ENCODE measurements at places on chromosomes 4 and X.
A peak's percentile ranks its signal among the peaks of the same experiment; 100 is the strongest.

DNA sequence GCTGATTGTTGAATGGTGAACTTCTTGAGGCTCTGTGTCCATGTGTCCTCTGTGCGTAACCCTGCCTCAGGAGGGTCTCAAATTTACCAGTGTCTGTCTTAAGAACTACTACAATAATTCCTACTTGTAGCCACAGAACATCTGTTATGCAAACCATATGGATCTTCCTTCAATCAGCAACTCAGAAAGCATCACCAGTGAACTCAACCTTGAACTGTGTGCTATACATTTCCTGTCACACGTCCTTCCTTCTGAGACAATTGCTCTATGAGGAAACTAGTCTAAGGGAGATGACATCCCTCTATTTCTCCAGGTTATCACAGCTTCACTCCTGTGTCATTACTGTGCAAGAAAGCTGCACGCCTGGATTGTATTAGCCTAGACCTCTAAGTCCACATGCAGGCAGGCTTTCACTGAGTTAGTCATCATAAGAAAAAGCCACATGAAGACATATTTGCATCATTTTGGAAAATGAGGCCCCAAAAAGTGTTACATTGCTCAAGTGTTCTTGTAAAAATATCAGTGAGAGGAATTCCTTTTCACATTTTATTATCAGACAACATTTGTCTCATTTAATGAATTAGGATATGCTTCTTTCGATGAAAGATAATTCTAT is 157.8 kb downstream of the AFF2 start:
- no peak for DNase-seq

DNA sequence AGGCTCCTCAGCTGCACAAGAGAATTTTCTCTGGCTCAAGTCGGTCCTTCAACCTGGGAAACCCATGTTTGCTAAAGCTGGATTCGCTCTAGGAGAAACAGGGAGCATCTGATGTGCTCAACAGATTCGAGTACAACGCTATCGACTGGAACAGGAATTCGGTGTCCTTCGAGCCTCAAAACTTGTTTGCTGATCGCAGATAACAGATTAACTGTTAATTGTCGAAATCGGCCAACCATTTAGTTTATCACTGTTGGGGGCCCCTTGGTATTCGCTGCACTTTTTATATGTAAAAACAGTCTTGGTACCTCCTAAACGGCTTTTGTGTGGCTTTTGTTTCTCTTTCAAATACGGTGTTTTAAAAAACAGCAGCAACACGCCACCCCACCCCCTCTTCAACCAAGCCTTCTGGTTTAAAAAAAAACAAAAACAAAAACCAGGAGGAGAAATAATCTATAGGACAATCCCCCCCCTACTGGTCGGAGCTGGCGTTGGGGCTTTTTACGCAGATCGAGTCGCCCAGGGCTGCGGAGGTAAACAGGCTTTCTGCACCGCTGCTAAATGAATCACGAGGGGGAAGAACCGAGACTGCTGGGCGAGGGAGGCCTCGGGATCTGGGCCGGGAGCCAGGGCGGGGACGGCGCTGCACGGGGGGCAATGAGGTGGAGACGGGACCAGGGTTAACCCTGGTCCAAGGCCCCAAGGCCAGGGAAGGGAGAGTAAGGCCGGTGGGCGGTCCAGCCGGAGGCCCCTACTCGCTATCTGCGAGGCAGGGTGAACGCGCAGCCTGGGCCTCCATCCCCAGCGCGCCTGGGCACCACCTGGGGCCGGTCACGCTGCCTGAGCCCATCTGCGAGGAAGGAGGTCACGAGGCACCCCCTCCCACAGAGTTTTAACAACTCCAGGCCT is 71.7 kb upstream of the BCOR start:
- DNase-seq: peak; percentile 64

DNA sequence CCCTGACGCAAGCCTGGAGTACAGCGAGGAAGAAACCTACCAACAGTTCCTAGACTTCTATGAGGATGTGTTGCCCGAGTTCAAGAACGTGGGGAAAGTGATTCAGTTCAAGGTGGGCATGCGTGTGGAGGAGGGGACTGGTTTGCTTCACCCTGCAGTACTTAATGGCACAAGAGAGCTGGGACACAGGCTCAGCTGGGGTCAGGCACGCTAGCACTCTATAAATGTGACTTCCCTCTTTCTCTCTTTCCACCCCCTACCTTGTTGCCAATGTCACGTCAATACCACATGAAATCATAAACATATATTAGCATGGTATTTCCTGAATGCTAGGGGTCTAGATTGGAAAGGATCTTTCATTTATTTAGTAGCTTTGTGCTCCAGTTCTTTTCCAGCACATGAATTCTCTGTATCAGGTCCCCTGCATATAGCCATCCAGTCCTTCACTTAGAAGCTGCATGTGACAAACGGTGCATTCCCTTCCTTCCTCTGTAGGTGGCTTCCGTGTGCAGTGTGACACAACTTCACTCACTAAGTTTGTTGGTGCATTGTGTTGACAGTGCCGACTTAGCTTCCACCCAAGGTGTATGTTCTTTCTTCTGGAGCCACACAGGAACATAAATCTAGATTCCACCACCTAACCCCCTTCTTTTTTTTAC is 25.6 kb downstream of the ZRSR2 start:
- no peak for DNase-seq

GRCh38 chr4:47106561-47106960 is 75.2 kb downstream of the GABRB1 start:
- no peak for DNase-seq

DNA sequence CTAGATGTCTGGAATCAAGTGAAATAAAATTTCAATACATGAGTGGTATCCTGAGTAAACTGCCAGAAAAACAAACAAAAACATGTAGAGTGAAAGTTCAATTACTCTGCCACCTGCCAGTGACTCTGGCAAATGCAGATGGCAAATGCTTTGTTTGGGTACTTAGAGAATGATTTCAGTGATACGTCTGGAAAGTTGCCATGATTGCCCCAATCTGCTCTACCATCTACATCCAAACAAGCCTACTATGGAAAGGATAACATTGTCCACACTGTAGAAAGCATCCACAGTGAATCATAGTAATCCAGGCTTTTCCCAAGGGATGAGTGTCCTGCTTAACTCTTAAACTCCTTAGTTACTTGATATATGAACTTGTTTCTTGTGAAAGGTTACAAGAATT is 3.4 kb downstream of the SPATA4 start:
- peak; percentile 51 for DNase-seq

DNA sequence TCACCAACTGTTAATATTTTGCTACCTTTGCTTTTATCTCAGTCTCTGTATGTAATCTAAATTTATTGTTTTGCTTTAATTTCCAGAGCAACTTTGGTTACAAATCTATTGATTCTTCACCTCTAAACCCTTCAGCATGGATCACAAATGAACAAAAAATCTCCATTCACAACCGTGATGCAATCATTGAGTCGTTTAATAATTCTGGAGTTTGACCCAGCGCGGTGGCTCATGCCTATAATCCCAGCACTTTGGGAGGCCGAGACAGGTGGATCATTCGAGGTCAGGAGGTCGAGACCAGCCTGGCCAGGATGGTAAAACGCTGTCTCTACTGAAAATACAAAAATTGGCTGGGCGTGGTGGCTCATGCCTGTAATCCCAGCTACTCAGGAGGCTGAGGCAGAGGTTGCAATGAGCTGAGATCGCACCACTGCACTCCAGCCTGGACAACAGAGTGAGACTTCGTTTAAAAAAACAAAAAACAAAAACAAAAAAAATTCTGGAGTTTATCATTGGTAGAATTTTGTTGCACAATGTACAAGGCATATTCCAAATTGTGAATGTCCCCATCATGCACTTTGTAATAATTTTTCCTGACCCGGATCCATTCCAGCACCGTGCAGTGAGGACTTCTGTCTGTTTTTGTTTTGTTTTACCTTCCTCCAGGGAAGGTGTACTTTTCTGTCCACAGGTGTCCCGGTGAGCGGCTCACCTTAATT is 2.3 kb upstream of the IDUA start:
- DNase-seq: no peak

- no peak for DNase-seq
Measured at GRCh38 chr4:160235771-160236170, 1132.9 kb downstream of the RAPGEF2 start.

DNA sequence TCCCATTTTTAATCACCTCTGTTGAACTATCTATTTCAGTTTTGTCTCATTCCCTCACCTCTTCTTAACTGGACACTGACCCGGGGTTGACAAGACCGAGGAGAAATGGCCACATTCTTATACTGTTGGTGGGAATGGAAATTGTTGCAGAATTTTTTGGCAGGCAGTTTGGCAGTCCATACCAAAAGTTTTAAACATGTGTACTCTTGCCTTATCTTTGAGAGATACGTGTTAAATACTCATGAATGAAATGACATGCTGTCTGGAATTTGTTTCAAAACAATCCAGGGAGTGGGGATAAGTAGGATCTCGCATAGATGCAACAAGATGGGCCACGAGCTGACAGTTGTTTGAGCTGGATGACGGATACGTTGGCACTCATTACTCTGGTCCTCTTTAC is 12.1 kb downstream of the FGFBP1 start:
- DNase-seq: no peak

- DNase-seq: peak; percentile 68
Measured at GRCh38 chr4:140726776-140727500, 29.2 kb downstream of the TBC1D9 start.

- no peak for DNase-seq
Measured at GRCh38 chr4:181757098-181757497, 486.1 kb upstream of the TENM3 start.

- DNase-seq: no peak
Measured at GRCh38 chr4:123598331-123598730, 201.7 kb downstream of the SPRY1 start.

- peak; percentile 4 for DNase-seq
Measured at GRCh38 chrX:138775517-138775916, 64.0 kb upstream of the FGF13 start.

DNA sequence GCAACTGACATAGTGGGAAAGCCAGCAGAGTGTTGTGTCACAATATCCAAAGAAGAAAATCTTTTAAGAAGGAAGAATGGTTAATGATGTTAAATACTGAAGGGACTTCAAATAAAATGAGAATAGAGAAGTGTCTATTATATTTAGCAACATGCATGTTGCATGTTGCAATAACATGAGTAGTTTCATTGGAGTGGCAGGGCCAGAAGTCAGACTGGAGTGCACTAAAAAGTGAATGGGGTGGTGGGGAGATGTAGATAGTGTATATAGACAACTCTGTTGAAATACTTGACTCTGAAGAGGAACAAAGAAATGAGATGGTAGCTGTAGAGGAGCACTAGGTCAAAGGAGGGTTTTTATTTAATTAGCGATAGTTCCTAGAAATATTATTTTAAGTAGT is 9.5 kb upstream of the AMMECR1 start:
- DNase-seq: no peak

DNA sequence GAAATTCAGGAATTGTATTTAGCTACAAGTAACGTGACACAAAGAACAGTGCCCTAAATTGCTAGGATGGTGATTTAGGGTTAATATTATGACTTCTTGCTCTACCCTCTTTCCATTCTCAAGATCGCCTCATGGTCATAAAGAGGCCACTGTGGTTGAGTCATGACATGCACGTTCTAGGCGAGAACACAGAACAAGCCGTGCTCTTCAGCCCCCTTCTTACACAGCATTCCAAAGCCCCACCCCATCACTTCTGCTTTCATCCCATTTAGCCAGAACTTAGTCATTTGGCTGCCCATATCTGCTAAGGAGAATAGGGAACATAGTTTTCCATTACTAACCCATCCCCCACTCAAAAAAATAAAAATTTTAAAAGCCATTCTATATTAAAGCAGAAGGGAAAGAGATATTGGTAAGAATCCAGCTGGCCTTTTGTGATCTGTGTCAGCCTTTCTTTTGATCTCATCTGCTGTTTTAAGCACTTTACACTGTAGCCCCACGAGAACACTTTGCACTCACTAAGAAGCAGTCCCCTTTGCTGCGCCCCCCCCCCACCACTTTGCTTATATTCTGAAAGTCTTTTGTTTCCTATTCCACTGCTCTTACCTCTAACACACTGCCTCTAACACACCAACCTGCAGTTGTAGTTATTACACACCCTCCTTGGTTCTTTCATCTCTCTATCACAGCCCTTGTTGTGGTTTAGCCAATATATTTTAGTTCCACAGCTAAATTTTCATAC is 28.4 kb downstream of the NPNT start:
- DNase-seq: no peak

DNA sequence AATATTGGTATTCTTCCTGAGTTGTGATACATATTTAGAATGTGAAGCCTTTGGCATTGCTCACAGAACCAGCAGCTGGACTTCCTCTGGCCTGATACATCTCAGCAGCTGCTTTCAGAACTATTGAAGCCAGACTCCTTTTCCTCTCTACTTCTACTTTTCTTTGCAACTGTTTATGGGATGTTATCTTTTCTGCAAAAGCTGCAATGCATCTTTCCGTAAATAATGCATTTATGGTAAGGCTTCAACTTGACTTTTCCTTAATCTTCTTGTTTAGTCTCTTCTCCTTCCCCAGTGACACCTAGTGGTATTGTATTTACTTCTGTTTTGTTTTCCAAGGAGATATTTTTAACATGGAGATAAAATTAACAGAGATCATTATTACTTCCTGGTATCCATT is 1548.7 kb downstream of the PCDH7 start:
- no peak for DNase-seq

DNA sequence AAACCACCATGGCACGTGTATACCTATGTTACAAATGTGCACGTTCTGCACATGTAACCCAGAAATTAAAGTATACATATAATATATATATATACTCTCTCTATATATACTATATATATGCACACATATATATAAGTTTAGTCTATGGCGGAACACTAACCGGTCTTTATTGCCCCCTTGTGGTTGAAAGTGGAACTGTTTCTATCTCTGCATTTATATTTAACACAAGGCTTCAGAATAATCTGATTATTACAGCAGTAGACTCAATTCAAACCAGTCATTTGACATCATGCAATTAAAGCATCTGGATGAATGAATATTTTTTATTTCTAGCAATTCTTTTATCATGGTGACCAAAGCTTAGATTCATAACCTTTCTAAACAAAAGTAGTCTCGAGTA is 14.6 kb downstream of the RAB9B start:
- peak; percentile 27 for DNase-seq

DNA sequence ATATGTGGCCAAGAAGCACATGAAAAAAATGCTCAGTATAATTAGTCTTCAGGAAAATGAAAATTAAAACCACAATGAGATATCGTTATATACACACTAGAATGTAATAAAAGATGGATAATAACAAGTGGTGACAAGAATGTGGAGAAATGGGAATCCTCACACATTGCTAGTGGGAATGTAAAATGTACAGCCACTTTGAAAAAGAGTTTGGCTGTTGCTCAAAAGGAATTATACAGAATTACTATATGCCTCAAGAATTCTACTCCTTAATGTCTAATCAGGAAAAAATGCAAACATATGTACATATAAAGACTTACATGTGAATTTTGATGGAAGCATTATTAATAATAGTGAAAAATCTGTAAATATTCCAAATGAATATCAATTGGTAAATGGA is 102.2 kb downstream of the SPCS3 start:
- no peak for DNase-seq

- peak; percentile 64 for DNase-seq
Measured at GRCh38 chr4:3745886-3746656, 20.1 kb upstream of the ADRA2C start.

DNA sequence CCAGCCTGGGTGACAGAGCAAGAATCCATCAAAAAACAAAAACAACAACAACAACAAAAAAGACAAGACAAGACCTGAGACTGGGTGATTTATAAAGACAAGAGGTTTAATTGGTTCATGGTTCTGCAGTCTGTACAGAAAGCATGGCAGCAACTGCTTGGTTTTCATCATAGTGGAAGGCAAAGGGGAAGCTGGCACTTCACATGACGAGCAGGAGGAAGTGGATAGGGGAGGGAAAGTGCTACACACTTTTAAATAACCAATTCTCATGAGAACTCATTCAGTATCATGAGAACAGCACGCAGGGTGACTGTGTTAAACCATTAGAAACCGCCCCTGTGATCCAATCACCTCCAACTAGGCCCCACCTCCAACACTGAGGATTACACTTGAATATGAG is 28.4 kb upstream of the SLC10A7 start:
- DNase-seq: no peak

Measured in RCC 7860 (cell line).